ENCODE measurements at places on chromosomes 3 and 15.

- no peak for DNase-seq
Measured at GRCh38 chr15:31457161-31457560, 130.5 kb downstream of the KLF13 start.

GRCh38 chr3:32126305-32127015, 20.0 kb downstream of the GPD1L start:
- no peak for DNase-seq

- no peak for DNase-seq
Measured at GRCh38 chr3:36988356-36988755, 4.6 kb downstream of the EPM2AIP1 start.

GRCh38 chr3:197736010-197736490, 654 bp downstream of the RUBCN start:
- DNase-seq = no peak

DNA sequence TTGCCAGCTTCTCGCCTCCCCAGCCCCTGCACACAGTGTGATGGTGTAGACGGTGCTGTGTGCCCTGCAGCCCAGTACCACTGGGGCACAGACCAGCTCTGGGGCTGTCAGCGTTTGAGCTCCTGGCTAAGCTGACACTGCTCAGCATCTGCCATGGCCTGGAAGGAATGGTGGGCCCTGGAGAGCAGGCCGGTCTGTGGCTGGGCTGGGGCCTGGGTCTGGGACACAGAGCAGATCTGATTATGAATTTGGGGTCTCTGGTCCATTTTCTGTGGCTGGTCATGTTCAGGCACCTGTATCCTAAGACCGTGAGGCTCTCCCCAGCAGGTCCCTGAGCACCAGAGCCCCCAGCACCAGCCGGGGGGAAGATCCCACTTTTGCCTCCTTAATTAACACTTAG, 34.7 kb downstream of the HCN4 start:
- DNase-seq = no peak

DNA sequence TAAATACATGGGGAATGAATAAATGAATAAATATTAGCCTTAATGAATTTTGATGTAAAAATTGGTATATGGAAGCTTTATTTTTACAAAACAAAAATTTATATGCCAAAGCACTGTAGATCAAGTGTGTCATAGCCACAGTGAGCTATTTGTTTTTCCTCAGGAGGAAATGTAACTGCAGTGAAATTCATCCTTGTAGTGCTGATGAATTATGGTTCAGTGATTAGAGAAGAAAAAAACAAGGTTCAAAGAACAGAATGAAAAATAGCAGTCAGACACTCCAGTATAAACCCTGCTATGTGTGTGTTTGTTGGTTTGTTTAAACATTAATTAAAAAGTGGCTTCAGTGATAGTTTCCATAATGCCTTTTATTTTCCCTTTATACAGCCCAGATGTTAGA, 228.0 kb upstream of the GPR149 start:
- no peak for DNase-seq

- peak; percentile 57 for DNase-seq
Measured at GRCh38 chr15:85112997-85113396, 131.3 kb downstream of the PDE8A start.

DNA sequence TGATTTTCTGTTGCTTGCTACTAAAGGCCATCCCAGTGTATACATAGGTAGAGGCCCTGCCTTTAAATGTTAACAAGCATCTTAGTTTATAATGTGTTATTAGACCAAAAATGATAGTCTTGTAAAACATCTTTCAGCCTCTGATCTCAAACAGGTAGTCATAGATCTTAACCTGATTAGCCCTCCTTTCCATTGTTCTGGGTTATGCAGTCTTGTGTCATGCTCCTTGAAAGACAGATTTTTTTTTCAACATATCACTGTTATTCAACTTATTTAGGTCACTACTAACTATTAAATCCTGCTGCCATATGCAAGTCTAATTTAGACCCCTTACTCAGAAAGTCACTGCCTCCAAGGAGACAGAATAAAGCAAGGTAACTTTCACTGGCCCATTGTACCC, 19.1 kb upstream of the CLDN16 start:
- DNase-seq = no peak

DNA sequence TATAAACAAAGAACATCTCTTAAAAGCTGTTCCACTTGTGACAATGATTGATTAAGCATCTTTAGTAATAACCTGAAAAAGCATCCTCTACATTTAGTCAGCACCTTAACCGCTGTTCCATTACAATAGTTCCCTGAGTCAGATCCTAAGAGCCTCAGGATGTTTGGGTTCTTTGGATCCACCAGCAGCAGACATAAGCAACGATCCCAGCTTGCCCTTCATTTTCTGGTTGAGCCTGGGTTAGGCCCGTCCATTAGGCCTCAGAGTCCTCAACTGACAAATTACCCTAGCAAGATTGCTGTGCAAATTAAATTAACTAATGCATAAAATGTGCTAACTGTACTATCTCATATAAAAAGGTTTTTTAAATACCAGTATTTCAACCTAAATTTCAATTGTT, 42.3 kb upstream of the ROBO1 start:
- DNase-seq = no peak

GRCh38 chr15:63203451-63204090, 14.2 kb downstream of the RAB8B start:
- DNase-seq = no peak

DNA sequence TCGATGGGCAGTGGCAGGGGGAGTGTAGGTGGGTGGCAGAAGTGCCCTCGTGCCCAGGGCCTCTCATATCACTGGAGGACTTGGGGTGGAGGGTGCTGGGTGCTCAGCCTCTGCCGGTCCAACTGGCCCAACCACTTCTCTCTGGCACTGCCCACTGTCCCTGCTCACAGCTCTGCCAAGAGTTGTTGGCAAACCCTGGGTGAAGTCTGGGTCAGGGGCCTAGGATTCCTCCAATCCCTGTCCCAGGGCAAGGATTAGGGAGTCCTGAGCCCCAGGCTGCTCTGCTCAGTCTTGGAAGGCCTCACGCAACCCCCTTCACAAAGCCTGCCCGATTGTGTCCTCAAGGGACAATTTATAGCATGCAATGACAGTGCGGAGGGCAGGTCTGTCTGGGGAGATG, 5.2 kb upstream of the PRKCD start:
- DNase-seq = no peak

- no peak for DNase-seq
Measured at GRCh38 chr15:64597477-64597822, 137.1 kb downstream of the ZNF609 start.

- no peak for DNase-seq
Measured at GRCh38 chr3:107024551-107025026, 352.6 kb upstream of the CCDC54 start.

- DNase-seq = no peak
Measured at GRCh38 chr3:78204977-78205376, 1165.1 kb downstream of the ROBO2 start.

DNA sequence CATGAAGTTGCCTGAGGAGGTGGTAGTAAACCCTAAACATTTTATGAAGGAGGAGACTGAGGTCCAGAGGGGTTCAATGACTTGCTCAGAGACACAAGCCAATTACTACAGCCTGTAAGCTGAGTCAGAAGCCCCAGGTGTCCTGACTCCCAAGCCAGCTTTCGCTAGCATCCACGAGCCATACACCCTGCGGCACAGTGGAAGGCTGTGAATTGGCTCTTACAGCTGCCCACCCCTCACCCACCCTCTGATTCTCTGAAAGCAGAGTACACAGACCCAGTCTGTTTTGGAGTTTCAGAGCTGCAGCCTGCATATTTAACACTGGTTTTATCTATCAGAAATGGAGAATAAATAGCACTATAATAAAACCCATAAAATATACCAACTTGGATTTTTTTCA, 253.4 kb downstream of the IGSF11 start:
- DNase-seq = no peak

DNA sequence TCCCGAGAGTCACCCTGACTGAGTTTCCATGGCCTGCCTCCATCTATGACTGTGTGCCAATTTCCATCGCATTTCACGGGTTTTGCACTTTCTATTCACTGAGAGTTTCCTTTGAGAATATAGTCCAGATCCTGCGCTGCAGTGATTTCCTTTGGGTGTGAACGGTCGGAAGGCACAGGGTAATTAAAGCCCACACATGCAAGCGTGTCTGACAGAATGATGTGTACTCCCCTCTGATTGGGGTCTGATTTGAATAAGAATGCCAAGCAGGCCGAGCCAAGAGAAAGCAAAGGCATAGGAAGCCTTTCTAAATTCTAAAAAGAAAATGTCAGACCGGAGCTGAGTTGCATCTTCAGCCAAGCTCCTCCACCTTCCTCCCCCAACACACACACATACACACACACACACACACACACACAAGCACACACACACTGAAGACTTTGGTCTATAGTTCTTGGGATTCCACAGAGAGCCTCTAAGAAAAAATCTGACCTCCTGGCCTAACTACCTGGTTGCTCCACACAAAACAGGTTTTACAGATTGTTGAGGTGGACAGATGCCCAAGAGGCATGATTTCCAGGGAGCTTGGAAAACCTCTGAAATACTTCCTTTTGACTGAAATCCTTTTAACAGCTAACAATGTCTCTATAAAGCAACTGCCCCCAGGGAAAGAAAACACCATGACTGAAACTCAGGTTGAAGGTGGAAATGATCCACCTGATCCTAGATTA, 59.7 kb upstream of the LRRN1 start:
- DNase-seq = no peak

DNA sequence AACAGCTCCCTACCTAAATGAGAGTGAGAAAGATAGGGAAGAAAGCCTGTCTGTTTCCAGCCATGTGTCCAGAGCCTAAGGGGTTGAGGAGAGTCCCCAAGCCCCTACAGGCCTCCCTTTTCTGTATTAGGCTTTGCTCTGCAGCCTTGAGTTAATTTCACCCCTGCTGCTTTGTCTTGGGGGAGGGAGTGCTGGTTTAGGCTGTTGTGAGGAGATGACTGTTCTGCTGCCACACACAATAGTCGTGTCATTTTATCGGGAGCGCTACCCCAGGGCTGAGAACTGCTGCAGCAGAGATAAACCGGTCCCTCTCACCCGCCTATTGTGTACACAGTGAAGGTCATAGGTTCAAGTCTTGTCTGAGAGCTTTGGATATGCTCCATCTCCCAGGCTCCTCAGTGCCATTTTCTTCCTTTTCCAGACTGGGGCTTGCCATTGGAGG, 1.4 kb downstream of the ZNF609 start:
- DNase-seq = peak; percentile 38

DNA sequence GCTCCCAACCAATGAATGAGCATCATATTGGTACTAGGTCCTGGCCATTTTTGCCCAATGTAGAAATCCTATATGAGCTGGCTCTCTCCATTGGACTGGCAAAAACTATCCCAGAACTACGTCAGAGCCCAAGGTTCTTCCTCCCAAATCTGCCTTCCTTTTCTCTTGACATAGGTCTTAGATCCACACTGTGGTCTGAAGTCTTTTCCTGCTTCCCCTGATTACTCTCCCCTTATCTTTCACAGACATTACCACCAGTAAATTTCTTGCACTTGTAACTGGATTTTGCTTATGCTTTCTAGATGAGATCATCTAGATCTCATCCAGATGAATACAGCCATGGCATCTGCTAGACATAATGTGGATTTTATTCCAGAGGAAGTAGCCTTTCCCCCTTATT, 141.2 kb upstream of the GADL1 start:
- no peak for DNase-seq

Data from hippocampal formation (tissue), 2 donors.